ENCODE measurements at places on chromosomes 5 and 9. TPM values are rescaled to one million over a fixed set of nuclear protein-coding genes. Genes with fewer than 3 reads are reported as not detected.

Gene CCNJL
- 26.9 TPM for total RNA-seq

Gene CNTNAP3B
- 4.7 TPM for total RNA-seq

Gene PCDHB9
- 2.6 TPM for total RNA-seq

Gene KLF4
- total RNA-seq: 7.1 TPM

Gene PCDHB12
- total RNA-seq: 2.3 TPM

Gene LCN10
- 0.75 TPM for total RNA-seq

Gene TMEM252
- total RNA-seq: not detected

Gene SPATA6L
- 0.75 TPM for total RNA-seq

Gene GGTA1
- not detected for total RNA-seq

DNA sequence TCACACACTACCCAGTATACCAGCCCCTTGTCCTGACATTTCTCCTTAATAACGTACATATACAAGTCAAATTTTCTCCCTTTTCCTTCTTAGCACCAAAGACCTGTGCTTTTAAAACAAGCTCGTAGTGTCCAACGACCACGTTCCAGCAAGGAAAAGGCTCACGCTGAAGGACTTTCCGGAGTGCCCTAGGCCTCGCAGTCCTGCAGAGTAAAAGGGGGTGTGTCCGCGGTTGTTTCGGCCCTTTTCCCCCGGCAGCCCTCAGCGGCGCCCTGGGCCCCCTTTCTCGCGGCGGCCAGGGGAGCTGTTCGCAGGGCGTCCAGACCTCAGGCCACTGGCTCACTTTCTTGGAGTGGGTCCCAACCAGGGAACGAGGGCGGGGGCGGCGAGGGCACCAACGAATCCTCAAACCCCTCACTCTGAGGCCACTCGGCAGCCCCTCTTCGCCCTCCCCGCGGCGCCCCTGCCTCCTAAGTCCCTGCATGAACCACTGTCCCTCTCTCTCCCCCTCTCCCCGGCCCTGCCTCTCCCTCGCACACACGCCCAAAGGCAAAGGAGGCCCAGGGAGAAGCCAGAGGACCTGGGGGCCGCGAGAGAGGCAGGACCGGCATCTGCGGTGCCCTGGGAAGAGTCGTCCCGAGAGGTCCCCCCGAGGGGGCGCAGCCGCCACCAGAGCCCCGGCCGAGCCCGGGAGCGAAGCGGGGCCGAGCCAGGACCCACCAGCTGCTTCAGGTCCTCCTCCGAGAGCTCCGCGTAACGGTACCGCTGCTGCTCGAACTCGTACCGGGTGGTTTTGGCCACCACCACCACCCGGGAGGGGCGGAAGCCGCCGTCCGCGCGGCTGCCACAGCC is 720 bp downstream of the NADK2 start:
- DNase-seq: peak; percentile 69

- DNase-seq: no peak
Measured at GRCh38 chr5:44365345-44365744, 23.9 kb downstream of the FGF10 start.

- DNase-seq: no peak
Measured at GRCh38 chr5:68343421-68343826, 127.9 kb downstream of the PIK3R1 start.

DNA sequence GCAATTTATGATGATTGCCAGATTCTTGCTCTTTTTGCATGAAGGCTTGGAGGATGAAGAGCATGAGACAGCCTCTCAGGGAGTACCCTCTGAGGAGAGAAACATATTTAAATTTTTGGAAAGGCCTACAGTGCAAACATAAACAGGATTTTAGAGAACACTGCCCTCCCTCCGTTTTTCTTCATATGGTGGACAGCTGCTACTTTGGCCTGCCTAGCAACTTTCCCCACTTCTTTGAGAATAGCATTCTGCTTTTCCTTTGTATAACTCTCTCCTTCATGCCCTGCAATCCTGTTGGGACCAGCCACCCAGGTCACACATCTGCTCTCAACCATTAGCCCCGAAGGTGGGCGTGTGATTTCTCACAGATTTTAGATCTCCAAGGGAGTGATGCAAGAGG is 20.5 kb upstream of the TXN start:
- no peak for DNase-seq

DNA sequence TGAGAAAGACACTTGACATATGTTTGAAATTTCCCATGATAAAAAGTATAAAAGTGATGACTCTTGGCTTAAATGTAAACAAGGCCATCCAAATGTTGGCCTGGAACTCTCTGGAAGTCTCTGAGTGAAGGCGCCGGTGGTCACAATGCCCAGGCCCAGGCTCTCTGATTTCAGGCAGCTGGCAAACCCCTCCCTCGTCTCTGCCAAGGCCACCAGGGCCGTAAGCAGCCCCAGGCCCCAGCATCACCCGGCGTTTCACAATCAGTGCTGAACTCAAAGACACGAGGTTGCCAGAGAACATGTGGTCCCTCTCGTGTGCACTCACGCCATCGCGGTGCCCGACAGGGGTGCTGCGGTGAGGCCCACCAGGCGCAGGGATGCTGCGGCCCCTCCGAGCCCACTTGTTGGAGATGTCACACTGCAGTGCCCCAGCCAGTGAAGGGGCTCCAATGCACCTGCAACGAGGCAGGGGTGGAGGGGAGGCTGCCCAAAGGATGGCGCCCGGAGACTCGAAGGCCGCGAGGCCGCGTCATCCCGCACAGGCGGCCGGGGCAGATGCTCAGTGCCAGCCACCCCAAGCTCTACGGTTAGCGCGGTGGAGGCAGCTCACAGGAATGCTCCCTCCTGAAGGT is 15.0 kb downstream of the LPCAT1 start:
- DNase-seq: peak; percentile 20

GRCh38 chr5:60494144-60494543 is 205.8 kb downstream of the DEPDC1B start:
- DNase-seq: no peak

GRCh38 chr9:14939378-14939777 is 29.1 kb upstream of the FREM1 start:
- no peak for DNase-seq

- DNase-seq: no peak
Measured at GRCh38 chr5:97087138-97087537, 55.3 kb downstream of the LIX1 start.

DNA sequence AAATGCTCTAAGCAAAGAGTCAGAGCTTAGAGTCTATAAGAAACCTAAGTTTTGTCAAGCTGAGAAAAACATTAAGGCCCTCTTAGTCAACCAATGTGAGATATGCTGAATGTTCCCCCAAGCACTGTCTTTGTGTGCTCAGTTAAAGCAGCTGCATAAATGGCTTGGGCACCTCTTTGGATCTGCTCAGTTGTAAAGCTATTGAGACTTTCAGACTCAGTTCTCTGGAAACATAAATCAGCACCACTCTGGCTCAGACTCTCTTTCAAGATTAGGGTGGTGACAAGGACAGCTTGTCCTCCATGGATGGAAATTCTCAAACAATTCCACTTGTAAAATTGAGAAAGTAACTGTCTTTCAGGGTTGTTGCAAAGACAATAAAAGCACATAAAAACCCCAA is 807.9 kb downstream of the PRELID2 start:
- DNase-seq: no peak

GRCh38 chr5:72845889-72846288 is 29.4 kb downstream of the TNPO1 start:
- DNase-seq: no peak

DNA sequence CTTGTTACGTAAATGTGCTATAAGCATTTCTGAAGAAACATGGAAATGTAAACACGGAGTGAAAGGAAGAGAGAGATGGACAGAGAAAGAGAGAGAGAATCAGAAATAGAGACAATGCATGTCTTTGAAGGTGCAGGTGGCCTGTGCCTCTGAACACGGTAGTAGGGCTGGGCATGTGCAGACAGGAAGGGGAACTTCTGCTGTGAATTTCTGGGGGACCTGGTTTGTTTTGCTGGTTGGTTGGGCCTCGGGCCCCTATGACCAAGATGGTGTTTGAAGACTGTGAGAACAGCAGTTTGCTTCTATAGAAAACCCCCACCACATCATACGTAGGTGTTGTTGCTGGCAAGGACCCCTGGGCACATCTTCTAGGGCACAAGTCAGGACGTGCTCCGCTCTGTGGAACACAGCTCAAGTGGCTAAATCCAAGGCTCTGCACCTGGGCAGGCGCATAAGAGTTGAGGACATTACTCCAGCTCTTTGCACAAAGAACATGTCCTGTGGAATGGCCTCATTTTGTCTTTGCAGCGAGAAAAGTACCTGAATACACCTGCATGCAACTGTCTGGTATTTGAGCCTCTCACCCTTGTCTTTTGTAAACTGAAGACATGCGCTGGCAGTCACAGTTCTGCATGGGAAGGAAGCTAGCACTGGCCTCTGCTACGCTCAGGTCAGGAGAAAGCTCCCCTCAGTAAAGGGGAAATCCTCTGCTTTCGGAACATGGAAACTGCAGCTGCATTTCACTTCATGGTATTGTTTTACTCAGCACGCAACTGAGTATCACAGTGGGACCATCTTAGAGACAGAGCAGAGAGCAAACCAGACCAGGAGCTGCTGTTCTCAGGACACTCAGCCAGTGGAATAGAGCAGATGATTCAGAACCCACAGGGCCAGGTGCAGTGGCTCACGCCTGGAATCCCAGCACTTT is 2.7 kb downstream of the OR2V2 start:
- DNase-seq: no peak

- no peak for DNase-seq
Measured at GRCh38 chr5:159669559-159669958, 246.7 kb upstream of the ADRA1B start.

DNA sequence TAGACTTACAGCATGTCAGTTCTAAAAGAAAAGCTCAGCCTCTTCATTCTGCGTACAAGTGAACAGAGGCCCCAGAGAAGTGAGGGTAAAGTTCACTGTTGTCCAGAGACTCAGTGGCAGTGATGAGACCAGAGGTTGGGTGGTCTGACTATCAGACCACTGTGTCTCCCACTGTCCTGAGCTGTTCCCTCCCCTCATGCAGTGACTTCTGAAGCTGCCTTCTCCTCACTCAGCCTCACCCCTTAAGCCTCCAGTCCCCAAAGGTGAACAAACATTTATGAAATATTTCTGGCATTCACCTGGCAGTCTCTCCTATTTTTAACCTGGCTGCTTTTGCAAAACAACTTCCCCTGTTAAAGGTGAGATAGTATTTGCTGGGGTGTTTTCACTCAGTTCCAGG is 54.7 kb downstream of the ABLIM3 start:
- DNase-seq: no peak

DNA sequence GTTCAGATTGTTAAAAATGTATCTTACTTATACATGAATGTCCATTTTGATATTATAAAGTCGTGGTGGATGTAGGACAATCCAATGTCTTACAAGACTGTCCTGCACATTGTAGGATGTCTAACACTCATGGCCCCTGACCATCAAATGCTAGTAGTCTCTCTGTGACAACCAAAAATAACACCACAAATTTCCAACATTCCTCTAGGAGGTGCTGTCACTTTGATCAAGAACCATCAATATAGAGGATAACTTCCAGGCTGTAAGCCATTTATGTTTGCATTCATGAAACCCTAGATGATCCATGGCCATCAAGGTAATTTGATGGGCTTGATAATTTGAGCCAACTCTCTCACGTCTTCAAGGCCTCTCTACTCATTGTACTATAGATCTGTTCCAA is 20.5 kb upstream of the ZFR start:
- no peak for DNase-seq

DNA sequence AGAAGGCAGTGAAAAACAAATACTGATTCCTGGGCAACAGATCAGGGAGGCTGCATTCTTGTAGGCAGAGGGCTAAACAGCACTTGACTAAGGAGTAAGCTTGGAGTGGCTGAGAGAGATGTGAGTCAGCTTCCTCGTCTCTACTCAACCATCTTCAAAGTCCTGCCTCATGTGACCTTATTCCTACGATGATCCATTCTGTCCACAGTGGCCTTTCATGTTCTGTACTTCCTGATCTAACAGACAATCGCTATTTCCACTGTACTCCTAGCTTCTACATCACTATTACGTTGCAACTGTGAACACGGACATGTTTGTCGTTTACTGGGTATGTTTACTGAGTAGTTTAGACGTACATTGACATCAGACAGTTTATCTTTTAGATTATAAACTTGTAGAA is 365.4 kb downstream of the ARL15 start:
- no peak for DNase-seq

GRCh38 chr5:133421394-133421793 is 190.9 kb downstream of the FSTL4 start:
- DNase-seq: peak; percentile 69
